ENCODE measurements at places on chromosomes 7 and 10.

GRCh38 chr7:46900312-46901263 is 681.3 kb downstream of the TNS3 start:
- DNase-seq = no peak

- DNase-seq = no peak
Measured at GRCh38 chr10:10792681-10793080, 225.0 kb upstream of the CELF2 start.

GRCh38 chr7:18086165-18087025 is 58.7 kb upstream of the PRPS1L1 start:
- no peak for DNase-seq

DNA sequence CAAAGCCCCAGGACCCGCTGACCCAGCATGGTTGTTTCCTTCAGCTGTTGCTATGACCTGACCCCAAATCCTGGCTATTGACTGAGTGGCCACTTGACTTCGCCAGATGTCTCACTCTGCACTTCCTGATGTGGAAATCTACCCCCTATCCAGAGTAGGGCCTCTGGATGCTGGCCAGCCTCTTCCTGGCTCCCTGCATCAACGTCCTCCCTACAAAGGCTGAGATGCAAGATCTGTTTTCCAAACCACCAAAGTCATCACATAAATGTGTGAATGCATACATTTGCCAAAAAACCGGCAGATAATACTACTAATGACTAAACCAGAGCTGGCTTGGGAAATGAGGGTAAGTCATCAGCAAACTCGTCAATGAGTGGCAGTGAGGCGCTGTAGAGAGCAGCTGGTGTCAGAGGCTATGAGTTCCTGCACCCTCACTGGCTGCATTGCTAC is 70.4 kb downstream of the PYROXD2 start:
- DNase-seq = no peak

- DNase-seq = no peak
Measured at GRCh38 chr7:50828801-50829200, 46.1 kb upstream of the GRB10 start.

- DNase-seq = no peak
Measured at GRCh38 chr10:86730227-86730626, 26.2 kb upstream of the BMPR1A start.

DNA sequence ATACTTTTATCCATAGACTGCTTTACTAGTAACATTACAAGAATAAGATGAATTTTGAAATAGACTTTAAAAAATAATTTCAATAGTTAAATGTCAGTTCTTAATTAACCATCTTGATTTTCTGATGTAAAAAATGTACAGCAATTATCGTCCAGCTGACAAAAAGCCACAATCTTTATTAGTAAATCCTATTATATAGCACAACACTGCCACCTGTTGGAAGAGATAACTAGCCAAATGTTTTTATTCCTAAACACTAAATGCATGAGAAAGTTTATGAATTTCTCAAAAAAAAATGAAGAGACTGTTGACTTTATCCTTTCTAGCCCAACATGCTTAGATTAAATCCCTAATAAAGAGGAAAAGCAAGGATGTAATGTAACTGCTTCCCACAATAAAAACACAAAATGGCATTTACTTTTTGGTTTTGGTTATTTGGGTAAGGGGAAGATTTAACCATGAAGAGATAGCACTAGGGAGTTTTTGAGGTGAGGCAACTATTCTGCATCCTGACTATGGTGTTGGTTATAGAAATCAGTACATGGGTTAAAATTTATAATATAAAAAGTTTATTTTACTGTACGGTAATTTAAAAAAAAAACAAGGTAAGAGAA is 8.0 kb downstream of the COA1 start:
- DNase-seq = no peak

DNA sequence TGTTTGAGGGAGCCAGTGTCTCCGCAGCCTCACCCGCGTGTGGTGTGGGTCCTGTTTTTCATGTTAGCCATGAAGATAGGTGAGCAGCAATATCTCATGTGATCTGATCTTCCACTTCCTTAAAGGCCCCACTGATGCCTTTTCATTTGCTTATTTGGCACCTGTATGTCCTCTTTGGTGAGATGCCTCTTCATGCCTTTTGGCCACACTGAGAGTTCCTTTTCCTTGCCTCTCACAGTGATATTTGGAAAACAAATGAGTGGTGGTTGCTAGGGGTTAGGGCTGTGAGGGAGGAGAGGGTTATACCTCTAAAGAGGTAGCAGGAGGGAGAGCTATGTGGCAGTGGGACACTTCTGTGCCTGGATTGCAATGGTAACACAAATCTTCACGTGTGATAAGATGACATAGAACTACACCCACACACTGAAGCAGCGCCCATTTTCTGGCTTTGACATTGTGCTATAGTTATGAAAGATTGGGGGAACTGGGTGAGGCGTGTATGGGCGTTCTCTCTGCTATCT is 90.4 kb upstream of the TNS3 start:
- no peak for DNase-seq

- no peak for DNase-seq
Measured at GRCh38 chr10:112519133-112519761, 72.2 kb downstream of the VTI1A start.
